ENCODE measurements at places on chromosomes 16 and 17. TPM values are rescaled to one million over a fixed set of nuclear protein-coding genes. Genes with fewer than 3 reads are reported as not detected.

Gene TMEM238L
- total RNA-seq, result 7.5 TPM

Gene HOXB7
- total RNA-seq, result 0.92 TPM

Gene MYH13
- not detected for total RNA-seq

Gene UBFD1
- 64.9 TPM for total RNA-seq

Gene PMP22
- total RNA-seq, result 61.4 TPM

Gene AIPL1
- not detected for total RNA-seq

Gene CLEC19A
- 0.26 TPM for total RNA-seq

Gene CCL1
- not detected for total RNA-seq

Gene PTGES3L
- total RNA-seq, result 4.7 TPM

Gene DHRS7C
- not detected for total RNA-seq

Gene GP1BA
- not detected for total RNA-seq

Gene OTOP2
- not detected for total RNA-seq

Gene UMOD
- total RNA-seq, result 0.60 TPM

Gene ARRB2
- 94.6 TPM for total RNA-seq

All from mucosa of gallbladder (tissue), 1 donor.